ENCODE measurements at places on chromosomes 11 and 22.

GRCh38 chr11:61709572-61709971 is 29.4 kb downstream of the DAGLA start:
- DNase-seq: no peak

DNA sequence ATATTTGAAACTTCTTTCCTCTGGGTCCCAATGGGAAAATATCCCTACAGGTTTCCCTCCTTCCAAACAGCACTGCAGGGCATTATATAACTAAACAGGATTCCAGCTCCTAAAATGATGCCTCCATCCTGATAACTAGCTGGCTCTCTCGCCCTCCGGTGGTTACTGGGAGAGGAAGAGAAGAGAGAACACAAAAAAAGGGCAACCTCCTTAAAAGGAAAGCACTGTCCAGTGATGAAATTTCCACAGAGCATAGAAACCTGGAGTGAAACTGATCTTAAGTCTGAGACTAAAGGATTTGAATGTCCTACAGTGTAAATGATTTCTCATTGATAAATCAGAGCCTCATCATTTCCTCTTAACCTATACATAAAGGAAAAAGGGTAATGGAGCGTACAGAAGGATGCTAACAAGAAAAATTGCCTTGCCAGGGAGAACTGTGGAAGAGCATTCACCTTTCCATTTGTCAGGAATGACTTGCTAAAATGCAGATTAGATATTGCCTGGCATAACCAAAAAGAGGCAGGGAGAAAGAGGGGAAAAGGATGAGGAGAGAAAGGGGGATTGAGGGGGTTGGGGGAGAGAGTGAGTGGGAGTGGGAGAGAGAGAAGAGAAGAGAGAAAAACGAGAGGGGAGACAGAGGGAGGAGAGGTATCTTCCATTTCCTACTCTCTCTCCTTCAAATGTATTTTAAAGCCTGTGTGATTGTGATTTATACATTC is 121.3 kb downstream of the APOL5 start:
- no peak for DNase-seq

- no peak for DNase-seq
These were observed 9.3 kb upstream of the PAX6 start for GRCh38 chr11:31820438-31820818.

DNA sequence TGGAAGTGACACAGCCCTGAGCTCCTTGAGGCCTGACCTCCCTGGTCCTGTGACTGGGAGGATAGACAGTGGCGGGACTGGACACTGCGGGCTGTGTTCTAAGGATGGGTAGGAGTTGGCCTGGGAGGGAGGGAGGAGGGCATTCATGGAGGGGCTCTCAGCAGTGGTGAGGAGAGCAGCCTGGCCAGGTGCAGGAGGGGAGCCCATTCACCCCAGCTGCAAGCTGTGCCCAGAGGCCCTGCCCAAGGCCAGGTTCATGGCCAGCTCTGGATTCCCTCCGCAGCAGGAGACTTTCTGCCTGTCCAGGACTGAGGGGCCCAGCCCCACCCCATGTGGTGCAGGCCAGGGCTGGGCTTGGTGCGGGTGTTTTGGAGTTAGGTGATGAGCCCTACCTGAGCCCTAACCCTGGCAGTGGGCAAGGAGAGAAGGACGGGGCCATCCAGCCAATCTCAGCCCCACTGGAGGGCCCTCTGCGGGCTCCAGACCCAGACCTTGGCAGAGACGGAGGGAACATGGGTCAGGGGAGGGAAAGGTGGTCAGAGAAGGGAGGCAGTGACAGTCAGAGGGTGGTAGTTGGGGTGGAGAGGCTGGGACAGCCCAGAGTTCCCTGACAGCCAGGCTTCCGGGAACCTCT is 26.8 kb downstream of the CACNA1I start:
- no peak for DNase-seq

- no peak for DNase-seq
These were observed 581.4 kb downstream of the DLG2 start for GRCh38 chr11:85045716-85046115.

DNA sequence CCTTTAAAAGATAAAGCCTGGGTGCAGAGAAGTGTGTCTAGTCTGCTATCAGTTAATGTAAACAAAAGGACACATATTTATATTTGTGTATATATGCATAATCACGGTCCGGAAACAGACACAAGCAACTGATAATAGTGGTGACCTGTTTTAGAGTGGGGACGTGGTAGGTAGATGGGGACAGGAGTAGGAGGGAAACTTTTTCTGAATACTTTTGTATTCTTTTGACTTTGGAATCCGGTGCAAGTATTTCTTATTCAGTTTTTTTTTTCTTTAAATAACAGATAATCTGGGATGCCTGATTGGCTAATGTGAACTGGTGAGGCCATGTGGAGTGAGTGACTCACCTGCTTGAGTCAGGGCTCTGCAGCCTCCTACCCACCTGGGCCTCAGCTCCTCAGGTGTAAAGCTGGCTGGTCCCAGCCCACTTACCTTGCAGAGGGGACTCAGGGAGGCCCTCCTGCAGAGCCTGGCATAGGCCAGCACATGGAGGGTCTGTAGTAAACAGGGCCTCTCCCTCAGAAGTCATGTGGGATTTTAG is 15.3 kb downstream of the MICAL2 start:
- no peak for DNase-seq

DNA sequence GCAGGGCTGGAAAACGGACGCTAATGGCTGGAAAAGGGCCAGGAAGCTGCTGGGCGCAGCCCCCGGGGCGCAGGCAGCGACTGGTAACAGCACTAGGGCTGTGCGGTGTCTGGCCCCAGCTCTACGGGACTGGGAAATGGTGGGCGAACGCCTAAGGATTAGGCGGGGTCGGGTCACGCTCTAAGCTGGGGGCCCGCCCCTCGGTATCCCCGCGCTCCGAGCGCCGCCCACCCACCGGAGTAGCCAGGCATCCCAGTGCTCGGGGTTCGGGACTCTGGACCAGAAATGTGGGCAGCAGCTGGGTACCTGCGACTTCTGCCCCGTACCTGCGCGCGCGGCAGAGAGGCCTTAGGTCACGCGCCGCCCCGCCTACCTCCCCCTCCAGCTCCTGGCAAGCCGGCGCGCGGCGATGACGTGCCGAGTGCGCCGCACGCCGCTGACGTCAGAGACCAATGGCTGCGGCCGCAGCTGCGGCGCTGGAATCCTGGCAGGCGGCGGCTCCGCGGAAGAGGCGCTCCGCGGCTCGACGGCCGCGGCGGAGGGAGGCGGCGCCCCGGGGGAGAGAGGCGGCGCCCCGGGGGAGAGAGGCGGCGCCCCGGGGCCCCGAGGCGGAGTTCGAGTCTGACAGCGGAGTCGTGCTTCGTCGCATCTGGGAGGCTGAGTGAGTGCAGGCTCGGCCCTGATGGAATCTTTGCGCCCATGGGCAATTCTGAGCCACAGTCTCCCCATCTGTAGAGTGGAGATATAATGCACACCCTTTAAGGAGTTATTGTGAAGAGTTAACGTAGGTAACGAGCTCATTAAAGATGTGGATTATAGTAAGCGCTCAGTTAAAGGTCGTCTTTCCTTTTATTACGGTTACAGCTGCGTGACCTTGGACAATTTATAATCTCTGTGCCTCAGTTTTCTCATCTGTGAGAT is at the start of the genes HPS4 and SRRD:
HPS4 (minus strand) TSS at position 345 of the 921 bp plus-strand sequence. CDS start 2,021 bp downstream, outside the sequence.
SRRD (plus strand) TSS at position 439 of the 921 bp plus-strand sequence; CDS start at position 453, 14 bp downstream.
- DNase-seq: peak; percentile 89

DNA sequence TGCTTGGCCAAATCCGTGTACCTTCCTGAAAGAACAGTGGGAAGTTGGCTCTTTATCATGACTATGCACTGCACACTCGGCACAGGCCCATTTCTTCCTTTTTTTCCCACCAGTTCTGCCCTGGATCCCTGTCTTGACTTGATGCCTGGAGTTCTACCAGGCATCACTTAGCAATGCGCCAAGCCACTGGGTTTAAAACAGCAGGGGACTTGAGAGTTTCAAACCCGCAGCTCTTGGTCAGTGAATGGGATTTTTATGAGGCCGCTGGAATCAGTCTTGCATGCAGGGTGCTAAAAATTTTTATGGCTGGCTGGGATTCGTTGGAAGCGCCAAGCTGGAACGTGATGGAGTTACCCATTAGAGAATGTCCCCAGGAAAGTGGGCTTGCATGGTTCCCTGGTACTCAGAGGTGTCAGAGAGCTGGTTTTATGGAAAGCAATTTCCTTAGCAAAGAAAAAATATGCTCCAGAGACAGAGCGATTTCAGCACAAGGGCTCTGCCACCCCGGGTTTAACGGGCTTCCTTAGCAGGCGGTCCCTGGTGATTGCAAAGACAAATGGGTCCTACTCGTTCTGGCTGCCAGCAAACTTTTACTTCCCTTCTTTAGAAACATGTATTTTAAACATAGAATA is 432.9 kb downstream of the TENM4 start:
- DNase-seq: no peak

DNA sequence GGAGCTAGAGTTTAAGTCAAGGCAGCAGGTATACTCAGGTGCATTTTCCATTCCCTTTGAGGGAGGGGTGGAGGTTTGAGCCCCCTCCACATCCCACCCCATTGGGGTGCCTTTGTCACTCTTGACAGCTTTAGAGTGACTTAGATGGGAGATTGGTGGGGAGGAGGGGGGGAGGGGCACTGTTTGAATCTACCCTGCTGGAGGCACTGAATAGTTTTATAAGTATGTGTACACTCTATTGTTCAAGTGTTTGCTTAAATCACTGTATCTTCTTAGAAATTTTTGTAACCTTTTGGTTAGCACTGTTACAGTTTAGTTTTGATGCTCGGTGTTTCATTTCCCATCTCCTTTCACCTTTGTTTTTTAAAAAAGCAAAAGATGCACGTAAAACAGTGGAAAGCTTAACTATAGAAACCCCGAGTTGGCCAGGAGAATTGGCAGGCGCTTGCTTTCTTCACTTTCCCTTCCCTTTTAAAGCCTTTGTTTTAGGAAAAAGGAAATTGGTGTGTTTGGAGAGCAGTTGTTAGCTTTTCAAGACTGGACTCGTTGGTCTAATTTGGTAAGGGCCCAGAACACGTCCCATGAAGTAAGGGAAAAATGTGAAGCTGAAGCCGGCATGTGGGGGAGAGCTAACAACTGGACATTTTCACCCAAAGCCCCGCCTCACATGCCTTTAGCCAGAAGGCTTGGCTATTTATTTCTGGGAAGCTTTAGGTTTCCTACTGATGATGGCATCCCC is 42.8 kb downstream of the TNRC6B start:
- DNase-seq: no peak

GRCh38 chr11:72389116-72389515 is 45.2 kb downstream of the CLPB start:
- no peak for DNase-seq

GRCh38 chr11:115775846-115776245 is 271.6 kb upstream of the CADM1 start:
- DNase-seq: no peak

Measured in CD4-positive, alpha-beta T cell treated with Interleukin-6 at 100 ng/mL for 8 hours (primary cell).